ENCODE measurements at places on chromosomes 11 and 22. TPM values are rescaled to one million over a fixed set of nuclear protein-coding genes. Genes with fewer than 3 reads are reported as not detected.

The SYCE3 gene
- not detected for total RNA-seq

The TSG101 gene
- total RNA-seq: 72.8 TPM

The TRIM68 gene
- 17.3 TPM for total RNA-seq

The C2CD2L gene
- total RNA-seq: 7.9 TPM

The EML3 gene
- 35.4 TPM for total RNA-seq

The MIOX gene
- total RNA-seq: not detected

The OR51B4 gene
- total RNA-seq: not detected

The OR8J1 gene
- not detected for total RNA-seq

The PIH1D2 gene
- total RNA-seq: 4.2 TPM

The CBLIF gene
- not detected for total RNA-seq

The THYN1 gene
- 74.4 TPM for total RNA-seq

GRCh38 chr11:34242037-34242625 is 115.7 kb downstream of the ABTB2 start:
- H3K4me3 ChIP-seq: no peak overlapping the region
- no peak overlapping the region for H3K27ac ChIP-seq
- H3K36me3 ChIP-seq: no peaks in the 10 kb centered on the region

DNA sequence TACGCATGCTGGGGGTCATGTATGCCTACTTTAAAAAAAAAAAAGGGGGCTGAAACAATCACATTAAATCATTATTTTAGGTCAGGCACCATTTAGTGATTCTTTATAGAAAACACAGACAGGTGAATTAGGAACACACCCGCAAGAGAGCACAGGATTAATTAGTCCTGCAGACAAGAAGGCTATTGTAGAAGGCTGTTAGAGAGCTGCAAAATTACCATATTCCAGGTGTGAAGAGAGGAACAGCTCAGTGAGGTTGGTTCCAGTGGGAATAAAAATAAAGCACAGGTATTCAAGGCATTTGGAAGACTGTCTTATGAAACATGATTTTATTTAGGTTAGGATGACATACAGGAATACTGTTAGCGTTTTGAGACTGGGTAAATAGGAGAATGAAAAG is 649.1 kb downstream of the OPCML start:
- no peaks in the 10 kb centered on the region for H3K27me3 ChIP-seq
- H3K27ac ChIP-seq: no peak overlapping the region
- no peak for ATAC-seq
- H3K4me3 ChIP-seq: no peak overlapping the region
- no peaks in the 10 kb centered on the region for H3K4me1 ChIP-seq

- H3K27me3 ChIP-seq: peaks cover 79% of the 10 kb centered on the region
- no peak overlapping the region for H3K27ac ChIP-seq
- H3K36me3 ChIP-seq: no peaks in the 10 kb centered on the region
- H3K4me1 ChIP-seq: no peaks in the 10 kb centered on the region
- ATAC-seq: no peak
- H3K4me3 ChIP-seq: no peak overlapping the region
Observed at GRCh38 chr22:49735411-49735900, 92.2 kb downstream of the BRD1 start.

DNA sequence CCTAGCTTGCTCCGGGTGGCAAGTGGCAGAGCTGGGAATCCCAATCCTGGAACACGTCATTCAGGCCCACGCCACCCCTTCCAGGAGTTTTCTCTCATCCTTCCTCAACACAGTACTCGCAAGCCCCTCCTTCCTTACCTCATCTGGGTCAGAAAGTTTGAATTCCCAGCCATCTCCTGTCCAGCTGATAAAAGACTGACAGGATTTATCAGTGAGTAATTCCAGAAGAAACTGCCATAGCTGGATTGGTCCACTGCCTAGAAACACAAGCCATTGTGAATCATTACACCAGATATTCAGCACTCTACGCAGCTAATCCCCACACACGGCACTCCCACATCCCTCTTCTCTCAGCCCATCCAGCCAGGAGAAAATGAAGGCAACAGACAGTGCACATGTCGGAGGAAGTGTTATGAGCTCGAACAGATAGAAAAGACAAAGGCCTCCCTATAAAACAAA is 124.0 kb downstream of the ETS1 start:
- no peaks in the 10 kb centered on the region for H3K27me3 ChIP-seq
- peaks cover 36% of the 10 kb centered on the region for H3K36me3 ChIP-seq
- ATAC-seq: peak; percentile 59
- H3K4me3 ChIP-seq: no peak overlapping the region
- peak overlapping the region; percentile 68 for H3K27ac ChIP-seq

DNA sequence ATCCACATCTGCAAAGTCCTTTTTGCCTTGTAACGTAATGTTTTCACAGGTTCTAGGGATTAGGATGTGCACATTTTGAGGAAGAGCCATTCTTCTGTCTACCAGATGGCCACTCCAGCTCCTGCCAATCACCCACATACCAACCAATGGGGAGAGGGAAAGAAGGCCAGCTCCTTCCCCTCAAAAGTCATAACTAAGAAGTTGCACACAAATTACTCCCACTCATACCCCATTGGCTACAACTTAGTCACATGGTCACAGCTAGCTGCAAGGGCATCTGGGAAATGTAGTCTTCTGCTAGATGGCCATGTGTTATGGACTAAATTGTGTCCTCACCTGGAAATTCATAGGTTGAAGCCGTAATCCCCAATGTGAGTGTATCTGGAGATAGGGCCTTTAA is 15.4 kb upstream of the MYOD1 start:
- no peaks in the 10 kb centered on the region for H3K36me3 ChIP-seq
- no peak for ATAC-seq
- no peaks in the 10 kb centered on the region for H3K4me1 ChIP-seq
- H3K27ac ChIP-seq: no peak overlapping the region

DNA sequence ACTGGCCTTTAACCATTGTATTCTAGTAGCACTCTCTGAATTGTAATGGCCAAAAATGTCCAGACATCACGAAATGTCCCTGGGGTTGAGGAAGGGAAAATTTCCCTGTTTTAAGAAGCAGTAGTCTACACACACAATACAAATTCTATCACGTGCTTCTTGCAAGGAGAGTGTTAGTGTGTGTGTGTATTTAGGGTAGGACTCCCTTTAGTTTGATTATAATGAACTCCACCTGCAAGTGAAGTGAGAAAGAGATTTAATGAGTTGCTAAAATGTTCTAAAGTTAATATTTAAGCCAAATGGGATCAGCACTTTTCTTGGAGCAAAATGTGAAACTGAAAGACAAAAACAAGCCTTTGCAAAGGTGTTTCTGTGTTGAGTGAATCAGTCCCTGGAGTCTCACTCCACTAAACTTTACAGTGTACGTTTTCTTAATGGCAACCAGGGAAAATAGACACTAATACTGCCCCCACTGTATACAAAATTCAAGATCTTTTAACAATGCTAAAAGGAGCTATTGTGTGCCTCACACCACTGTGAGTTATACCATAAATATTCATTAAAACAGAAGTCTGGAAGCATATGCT is 590.3 kb upstream of the TENM4 start:
- H3K4me1 ChIP-seq: no peaks in the 10 kb centered on the region
- no peaks in the 10 kb centered on the region for H3K36me3 ChIP-seq
- no peak overlapping the region for H3K27ac ChIP-seq
- no peak for ATAC-seq

DNA sequence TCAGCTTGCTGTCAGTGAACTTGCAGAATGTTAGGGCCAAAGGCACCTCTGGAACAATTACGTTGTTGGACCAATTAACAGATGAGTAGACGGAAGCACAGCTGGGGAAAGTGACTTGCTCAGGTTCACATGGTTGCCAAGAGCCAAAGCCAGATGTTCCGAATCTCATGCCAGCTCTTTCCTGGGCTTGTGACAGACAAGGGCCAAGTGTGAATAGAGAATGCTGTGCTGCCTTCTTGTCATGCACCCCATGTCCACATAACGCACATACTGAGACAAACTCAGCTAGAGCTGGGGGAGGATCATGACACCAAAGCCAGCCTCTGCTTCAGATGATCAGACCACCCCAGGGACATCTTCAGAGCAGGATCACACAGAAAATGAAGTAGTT is 616.3 kb downstream of the INSC start:
- H3K27ac ChIP-seq: no peak overlapping the region
- peak; percentile 41 for ATAC-seq

DNA sequence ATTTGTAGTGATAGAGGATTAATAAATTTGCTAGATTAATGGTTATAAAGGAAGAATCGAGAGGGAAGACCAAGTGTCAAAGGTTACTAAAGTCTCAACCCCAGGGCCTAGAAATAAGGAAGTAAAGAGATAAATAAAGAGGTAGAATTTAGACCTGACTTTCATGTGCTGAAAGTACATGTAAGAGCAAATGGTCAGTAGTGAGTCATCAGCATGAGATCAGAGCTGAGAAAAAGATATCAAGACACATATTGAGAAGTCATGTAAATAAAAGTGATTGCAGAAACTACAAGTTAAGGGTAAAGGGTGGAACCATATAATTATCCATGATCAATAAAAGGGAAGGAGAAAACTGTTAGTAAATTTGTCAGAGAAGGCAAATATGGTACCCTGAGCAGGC is 1.4 kb upstream of the OR8B8 start:
- no peak overlapping the region for H3K27ac ChIP-seq
- H3K36me3 ChIP-seq: no peaks in the 10 kb centered on the region
- no peak for ATAC-seq
- H3K4me1 ChIP-seq: no peaks in the 10 kb centered on the region

GRCh38 chr11:134052395-134052987 is 16.4 kb upstream of the JAM3 start:
- no peaks in the 10 kb centered on the region for H3K36me3 ChIP-seq
- H3K27me3 ChIP-seq: no peaks in the 10 kb centered on the region
- H3K4me1 ChIP-seq: peaks cover 2% of the 10 kb centered on the region
- H3K27ac ChIP-seq: no peak overlapping the region
- no peak for ATAC-seq
- no peak overlapping the region for H3K4me3 ChIP-seq

DNA sequence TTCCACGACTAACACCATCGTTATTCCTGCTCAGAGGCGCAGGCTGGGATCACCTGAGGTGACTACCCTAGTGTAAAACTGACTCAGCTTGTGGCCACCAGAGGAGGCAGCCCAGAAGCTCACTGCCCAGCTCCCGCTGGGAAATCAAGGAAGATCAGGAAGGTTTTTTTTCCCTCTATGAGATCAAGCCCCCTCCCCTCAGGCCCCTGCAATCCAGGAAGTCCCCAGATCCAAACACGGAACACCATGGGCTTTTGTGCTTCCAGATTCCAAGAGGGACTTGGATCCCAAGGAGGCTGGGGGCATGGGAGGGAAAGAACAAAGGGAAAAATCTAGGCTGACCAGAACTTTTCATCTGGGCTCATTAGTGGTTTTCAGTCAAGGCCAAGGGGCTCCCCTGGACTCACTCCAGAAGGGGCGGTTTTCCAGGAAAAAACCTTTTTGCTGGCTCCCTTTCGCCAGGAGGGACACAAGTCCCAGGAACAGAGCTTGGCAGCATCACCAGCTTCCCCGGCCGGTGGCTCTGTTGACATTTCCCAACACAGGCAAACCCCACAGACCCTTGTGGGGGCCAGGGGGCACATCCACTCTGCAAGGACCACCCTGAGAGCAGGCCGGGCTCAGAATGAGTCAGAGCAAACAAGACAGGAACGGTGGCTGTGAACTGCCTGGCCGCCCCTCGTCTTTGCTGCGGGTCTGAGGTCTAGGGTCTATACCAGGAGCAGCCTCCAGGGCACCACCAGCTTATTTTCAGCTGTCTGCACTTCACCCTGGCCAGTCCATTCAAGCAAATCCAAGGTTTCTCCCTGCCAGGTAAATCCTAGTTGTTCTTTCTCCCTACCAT is 36.8 kb downstream of the MYH9 start:
- peak overlapping the region; percentile 8 for H3K4me3 ChIP-seq
- no peaks in the 10 kb centered on the region for H3K27me3 ChIP-seq
- H3K27ac ChIP-seq: peak overlapping the region; percentile 100
- no peak for ATAC-seq
- H3K4me1 ChIP-seq: peaks cover 23% of the 10 kb centered on the region

DNA sequence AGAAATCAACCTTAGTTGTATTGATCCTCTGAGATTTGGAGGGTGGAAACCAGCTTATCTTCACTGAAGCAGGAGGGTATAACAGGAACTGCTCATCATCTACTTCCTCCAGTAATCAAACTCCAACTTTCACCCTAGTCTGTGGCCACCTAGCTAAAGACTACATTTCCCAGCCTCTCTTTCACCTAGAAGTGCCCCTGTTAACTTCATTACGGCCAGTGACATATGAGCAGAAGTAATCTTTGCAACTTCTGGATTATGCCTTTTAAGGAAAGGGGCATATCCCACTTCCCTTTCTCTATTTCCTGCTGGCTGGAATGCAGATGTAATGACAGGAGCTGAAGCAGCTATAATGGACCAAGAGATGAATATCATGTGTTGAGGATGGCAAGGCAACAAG is 7.6 kb upstream of the VPS37C start:
- H3K4me1 ChIP-seq: no peaks in the 10 kb centered on the region
- no peak for ATAC-seq
- no peaks in the 10 kb centered on the region for H3K36me3 ChIP-seq
- H3K27me3 ChIP-seq: no peaks in the 10 kb centered on the region
- H3K4me3 ChIP-seq: no peak overlapping the region

GRCh38 chr11:55793321-55793720 is 2.0 kb upstream of the OR5D14 start:
- H3K27ac ChIP-seq: no peak overlapping the region
- no peaks in the 10 kb centered on the region for H3K4me1 ChIP-seq
- no peaks in the 10 kb centered on the region for H3K27me3 ChIP-seq
- no peak overlapping the region for H3K4me3 ChIP-seq
- H3K36me3 ChIP-seq: no peaks in the 10 kb centered on the region

- peak; percentile 50 for ATAC-seq
- H3K27me3 ChIP-seq: no peaks in the 10 kb centered on the region
- H3K4me1 ChIP-seq: peaks cover 39% of the 10 kb centered on the region
- no peaks in the 10 kb centered on the region for H3K36me3 ChIP-seq
- H3K27ac ChIP-seq: peak overlapping the region; percentile 52
Observed at GRCh38 chr22:38214302-38215056, 12.7 kb downstream of the MAFF start.

DNA sequence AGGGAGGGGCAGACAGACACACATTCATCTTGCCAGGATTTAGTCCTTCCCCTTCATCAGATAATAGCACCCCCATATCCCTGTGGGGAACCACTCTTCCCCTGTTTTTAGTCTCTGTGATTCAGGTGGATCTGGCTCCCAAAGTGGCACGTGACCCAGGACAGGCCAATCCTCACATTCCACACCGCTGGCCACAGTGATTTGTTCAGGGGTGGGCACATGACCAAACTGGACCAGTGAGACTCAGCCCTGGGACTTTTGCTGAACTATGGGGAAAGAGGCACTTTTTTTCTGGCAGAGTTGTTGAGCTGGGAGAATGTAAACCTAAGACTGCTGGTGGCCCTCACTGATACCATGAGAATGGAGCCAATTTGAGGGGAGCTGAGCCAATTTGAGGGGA is 19.1 kb upstream of the KCNJ11 start:
- no peaks in the 10 kb centered on the region for H3K27me3 ChIP-seq
- H3K4me1 ChIP-seq: peaks cover 5% of the 10 kb centered on the region
- H3K27ac ChIP-seq: no peak overlapping the region
- no peak overlapping the region for H3K4me3 ChIP-seq
- ATAC-seq: no peak

Data from gastroesophageal sphincter (tissue), 4 donors.